ENCODE measurements at places on chromosomes 5 and 9.

- DNase-seq, result no peak
Observed at GRCh38 chr9:18595597-18595996, 121.6 kb downstream of the ADAMTSL1 start.

DNA sequence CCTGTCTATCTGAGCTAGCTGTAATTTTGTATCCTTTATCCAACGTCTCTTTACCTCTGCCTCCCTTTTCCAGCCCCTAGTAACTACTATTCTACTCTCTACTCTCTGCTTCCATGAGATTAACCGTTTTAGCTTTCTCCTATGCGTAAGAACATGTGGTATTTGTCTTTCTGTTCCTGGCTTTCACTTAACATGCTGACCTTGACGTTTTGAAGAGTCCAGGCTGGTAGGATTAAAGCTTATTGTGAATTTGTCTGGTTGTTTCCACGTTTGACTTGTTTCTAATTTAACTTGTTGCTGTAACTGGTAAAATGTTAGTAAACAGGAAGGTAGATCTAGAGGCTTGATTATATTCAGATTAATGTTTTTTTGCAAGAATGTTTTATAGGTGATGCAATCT is 385.3 kb downstream of the PSAT1 start:
- no peak for DNase-seq

- DNase-seq, result no peak
Observed at GRCh38 chr5:142875936-142876335, 105.8 kb downstream of the ARHGAP26 start.

- DNase-seq, result no peak
Observed at GRCh38 chr5:88889189-88890069, 6.4 kb upstream of the MEF2C start.

DNA sequence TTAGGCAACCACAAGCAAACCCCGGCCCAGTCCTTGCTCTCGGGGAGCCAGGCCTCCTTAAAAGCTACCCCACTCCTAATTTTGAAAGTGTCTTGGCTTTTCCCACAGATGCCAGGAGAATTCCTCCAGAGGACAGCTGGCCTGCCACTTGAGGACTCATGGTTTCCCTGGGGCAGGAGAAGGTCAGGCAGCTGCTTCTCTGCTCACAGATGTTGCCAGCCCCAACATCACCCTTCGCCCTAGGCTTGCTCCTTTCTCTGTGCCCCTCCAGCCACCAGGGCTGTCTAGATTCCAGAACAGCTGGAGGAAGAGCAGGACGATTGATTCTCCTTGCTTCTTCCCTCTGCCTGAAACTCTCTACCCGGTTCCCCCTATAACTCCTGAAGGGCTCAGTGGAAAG is 8.5 kb downstream of the GGTA1 start:
- no peak for DNase-seq

DNA sequence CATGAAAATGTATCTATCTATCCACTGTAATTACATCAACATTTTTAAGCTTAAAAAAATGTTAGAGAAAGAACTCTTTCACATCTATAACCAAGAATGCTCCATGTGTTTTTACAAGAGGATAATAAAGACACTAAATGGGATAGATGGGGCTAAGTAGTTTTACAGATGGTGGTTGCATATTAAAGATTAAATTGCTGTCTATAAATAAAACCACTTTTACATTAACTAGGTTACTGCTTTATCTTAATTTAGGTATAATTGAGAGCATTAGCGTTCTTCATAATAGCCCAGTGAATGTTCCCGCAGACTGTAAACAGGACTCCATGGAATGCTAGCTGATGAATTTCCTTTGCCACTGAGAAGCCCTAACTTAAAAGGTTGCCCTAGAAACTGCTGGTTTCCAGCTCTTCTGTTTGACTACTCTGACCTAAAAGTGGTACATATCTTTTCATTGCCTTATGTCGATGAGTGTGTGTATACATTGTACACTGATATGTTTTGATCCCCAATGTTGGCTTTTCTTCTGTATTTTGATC is 117.9 kb downstream of the SGCD start:
- no peak for DNase-seq

- no peak for DNase-seq
Observed at GRCh38 chr9:116576386-116576785, 110.7 kb upstream of the TRIM32 start.

DNA sequence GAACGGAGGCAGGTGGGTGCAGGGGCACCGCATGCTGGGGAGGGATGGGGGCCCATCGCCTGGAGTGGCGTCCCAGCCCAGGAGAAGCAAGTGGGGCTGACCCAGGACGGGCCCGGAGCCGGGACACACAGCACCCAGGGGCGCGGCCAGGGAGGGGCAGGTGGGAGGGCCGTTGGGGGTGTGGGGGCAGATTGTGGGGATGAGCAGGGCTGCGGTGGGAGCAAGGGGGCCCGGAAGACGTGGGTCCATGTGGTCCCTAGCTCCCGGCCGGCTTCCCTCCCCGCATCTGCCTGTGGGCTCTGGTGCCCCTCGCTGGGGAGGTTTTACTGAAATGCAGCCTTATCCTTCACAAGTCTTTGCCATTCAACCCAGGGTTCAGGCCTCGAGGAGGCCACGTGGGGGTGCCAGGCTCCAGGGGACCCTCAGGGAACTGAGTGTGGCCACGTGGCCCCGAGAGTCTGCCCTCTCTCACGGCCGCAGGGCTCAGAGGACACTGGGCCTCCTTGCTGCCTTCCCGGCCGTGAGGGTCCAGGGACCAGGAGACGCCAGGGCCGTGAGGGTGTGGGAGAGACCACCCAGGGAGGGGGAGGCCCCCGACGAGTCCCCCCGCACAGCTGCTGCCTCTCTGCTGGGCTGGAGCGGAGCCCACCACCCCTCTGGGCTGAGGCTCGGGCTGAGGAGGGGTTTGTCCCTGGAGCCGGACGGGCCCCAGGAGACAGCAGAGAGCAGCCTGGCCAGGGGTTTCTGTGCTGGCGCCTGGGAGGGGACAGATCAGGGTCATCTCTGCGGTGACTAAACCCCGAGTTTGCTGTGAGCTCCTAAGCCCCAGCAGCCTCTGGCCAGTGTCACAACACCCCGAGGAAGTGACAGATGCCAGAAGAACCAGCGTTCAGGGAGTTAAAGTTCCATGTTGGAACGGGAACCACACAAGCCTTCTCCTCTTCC is 35.2 kb downstream of the SLC9A3 start:
- DNase-seq, result no peak

GRCh38 chr5:159001247-159001646 is 98.5 kb downstream of the EBF1 start:
- DNase-seq, result no peak

GRCh38 chr5:80036615-80037014 is 1.5 kb downstream of the THBS4 start:
- no peak for DNase-seq

DNA sequence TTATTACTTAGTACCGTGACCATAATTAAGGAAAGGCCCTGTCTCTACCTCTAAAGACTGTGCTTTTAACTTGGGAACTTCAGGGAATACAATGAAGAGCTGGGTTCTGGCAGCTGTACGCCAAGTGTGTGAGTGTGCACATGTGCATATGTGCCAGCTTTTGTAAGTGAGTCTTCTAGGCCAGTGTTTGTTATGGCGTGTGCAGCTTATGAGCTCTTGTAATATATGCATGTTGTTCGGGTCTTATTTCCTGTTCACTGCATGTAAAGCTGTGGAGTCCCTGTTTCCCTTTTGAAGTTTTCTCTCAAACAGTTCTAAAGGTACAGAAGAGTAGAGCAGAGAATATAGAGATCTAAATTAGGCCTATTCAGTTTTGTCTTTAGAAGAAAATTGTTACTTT is 30.5 kb downstream of the TGFBR1 start:
- no peak for DNase-seq

DNA sequence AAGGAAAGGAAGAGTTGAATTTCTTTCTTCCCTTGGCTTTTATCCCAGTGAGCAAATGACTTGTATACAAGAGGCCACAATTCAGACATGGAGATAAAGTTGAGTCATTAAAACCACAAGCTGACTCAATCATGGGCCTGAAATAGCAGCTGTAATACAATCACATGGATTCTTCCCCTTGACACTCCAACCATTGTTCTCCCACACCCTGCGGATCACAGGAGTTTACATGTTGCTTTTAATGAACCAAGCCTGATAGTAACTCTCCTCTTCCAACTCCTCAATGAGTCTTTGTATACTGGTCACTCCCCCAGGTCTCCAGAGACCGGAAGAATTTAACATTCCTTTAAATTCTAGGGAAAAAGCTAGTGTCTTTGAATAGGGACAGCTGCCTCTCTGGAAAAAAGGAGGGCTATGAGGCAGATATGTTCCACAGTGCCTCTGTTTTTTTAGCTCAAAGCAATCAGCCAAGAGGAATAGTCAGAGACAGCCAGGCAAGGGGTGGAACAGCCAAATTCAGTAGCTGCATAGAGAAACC is 32.4 kb downstream of the PCDHGC5 start:
- no peak for DNase-seq

DNA sequence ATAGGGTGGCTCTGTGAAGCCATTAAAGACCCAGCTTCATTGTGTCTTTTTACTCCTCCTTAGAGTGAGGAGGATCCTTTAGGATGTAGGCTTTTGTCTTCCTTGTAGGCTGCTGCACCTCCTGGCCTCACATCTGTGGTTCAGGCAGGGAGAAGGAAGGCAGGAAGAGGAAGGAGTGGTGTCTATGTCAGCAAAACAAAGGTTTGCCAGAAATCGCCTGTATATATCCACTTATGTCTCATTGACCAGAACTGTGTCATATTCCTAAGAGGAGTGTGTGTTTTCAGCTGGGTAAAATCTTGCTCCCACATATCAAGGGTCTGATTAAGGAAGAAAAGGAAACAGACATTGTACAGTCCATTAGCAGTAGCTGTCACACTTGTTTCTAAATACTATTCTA is 213.8 kb downstream of the ARHGAP26 start:
- DNase-seq, result no peak

DNA sequence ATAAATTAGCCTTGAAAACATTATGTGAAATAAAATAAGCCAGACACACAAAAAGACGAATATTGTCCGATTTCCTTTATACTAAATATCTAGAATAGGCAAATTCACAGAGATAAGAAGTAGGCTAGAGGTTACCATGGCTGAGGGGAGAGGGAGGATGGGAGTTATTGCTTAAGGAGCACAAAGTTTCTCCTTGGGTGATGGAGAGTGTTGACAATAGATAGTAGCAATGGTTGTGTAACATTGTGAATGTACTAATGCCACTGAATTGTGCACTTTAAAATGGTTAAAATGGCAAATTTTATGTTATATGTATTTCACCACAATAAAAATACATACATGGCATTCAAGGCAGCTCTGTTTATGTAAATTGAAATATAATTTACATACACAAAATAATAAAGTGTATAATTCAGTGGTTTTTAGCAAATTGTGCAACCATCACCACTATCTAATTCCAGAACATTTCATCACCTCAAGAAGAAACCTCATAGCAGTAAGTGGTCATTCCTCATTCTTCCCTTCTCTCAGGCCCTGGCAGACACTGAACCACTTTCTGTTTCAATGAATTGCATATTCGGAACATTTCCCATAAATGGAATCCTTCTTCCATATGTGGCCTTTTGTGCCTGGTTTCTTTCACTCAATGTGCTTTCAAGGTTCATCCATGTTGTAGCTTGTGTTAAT is 59.2 kb downstream of the NDST1 start:
- DNase-seq, result no peak

DNA sequence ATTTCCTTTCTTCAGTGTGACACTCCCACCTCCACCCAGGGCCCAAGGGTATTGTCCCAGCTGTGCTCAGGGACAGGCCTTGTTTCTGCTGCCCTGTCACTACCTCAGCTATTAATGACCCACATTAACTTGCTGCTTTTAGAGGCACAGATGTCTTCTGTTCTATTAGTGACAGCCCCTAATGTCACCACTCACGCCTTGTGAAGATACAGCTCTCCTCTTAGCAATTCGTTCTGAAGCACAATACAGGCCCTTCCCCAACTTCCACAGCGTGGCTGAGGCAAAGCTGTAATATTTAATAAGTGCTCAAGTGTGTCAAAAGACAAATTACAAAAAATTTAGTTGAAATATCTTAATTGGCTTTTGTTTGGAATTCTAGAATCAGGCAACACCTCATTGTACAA is 44.7 kb upstream of the HMGCS1 start:
- no peak for DNase-seq

DNA sequence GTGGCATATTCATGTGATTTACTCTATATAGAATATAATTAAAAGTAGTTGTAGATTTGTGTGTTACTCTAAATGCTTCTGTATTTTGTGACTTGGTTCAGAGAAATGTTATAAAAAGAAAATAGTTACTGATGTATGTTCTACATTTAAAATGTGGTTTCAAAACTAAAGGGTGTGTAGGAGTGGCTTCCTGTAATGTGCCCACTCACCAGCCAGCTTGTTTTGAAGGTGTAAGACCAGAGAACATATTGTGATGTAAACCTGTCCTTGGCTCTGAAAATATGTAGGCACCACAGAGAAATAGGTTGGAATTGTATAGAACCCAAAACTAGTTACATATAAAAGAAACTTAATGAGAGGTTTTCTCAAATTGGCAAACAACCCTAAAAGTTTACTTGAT is 51.2 kb upstream of the ARRDC3 start:
- no peak for DNase-seq

DNA sequence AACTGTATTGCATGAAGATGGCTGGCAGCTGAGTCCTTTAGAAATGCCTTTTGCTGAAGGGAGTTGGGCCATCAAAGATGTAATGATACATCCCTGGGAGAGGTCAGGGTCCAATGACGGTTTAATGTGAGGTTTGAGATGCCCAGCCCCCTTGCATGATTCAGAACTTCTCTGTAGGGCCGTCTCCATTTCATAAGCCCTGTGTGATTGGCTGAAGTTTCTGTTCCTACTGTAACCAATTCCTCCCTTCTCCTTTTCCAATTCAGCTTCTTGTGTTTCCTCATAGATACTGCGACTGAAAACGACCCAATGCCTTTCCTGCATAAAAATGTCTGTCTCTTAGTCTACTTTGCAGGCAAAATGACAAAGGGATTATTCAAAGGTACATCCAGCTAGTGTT is 47.9 kb upstream of the ST8SIA4 start:
- no peak for DNase-seq

All from stimulated activated CD8-positive, alpha-beta memory T cell treated with anti-CD3 and anti-CD28 coated beads, Interleukin-2, amount 100 ng/mL, for 1 hour (primary cell).